Endothelial cell of umbilical vein (primary cell): ENCODE measurements at places on chromosomes 3 and 15. TPM values are rescaled to one million over a fixed set of nuclear protein-coding genes. Genes with fewer than 3 reads are reported as not detected.

DNA sequence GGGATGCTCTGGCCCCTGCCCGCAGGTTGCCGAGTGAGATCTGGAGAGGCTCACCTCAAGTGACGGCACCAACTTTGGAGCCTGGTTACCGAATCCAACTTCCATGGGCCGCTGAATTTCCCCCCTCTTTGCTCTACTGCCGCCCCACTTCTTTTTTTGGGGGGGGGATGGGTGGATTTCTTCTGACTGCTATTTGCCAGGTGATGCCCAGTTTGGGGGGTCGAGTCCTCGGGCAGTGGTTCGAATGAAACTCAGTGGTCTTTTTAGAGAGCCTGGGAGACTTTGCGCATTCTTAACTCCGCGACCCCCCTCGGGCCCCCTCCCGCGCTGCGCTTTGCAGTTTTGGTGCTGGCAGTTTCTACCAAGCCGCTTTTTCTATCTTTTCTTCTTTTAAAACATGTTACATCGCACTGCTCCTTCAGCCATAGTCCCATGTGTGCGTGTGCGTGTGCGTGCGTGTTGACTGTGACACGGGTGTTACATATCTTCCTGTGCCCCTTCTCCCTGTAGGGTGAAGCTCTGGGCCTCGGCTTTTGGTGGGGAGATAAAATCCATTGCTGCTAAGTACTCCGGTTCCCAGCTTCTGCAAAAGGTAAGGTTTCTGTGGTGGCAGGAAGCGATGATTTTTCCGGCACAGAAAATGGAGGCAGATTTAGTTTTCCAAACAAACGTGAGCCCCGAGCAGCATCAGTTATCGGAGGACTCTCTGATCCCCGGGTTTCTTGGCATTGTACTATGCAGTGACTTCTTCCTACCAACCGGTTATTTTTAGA is 837 bp downstream of the CACNA2D3 start:
- no peak overlapping the region for H3K27ac ChIP-seq
- no peak for DNase-seq
- no peaks in the 10 kb centered on the region for H3K36me3 ChIP-seq
- no peaks in the 10 kb centered on the region for H3K4me1 ChIP-seq

DNA sequence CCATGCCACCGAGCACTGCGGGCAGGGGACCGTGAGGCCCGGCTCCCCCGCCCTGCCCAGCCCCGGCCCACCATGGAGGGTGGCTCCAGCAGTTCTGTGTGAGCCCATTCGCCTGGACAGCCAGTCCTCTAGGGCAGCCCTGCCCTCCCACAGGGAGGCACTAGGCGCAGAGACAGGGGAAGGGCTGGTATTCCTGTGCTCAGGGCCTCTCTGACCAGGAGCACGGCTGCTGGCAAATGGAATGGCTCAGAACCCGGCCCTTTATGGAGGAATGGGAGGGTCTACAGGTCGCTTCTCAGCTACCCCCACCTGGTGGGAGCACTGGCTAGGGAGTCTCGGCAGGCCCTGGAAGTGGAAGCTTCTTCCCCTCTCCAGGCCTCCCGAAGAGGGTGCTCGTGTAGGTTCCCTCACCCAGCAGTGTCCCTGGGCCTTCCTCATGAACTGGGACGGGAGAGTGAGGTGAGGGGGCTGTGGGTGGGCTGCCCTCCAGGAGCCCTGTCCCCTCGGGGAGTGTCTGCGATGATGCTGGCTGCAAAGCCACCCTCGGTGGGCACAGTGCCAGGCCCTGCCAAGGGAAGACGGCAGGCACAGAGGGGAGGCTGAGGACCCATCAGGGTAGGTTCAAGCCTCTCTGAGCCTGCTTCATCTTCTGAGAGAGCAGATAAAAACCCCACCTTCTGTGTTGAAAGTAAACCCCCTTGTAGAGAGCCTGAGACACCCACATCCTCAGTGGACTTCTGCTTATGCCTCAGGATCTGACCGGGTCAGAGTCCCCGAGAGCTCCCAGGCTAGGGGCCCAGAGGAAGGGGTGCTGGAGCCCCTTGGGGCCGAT is 1.5 kb downstream of the MELTF start:
- H3K27me3 ChIP-seq = peaks cover 6% of the 10 kb centered on the region
- H3K27ac ChIP-seq = no peak overlapping the region
- H3K4me3 ChIP-seq = no peak overlapping the region
- DNase-seq = no peak
- H3K36me3 ChIP-seq = no peaks in the 10 kb centered on the region

GRCh38 chr15:81032355-81032754 is 31.6 kb downstream of the TLNRD1 start:
- peaks cover 27% of the 10 kb centered on the region for H3K4me1 ChIP-seq
- no peak for DNase-seq
- no peak overlapping the region for H3K27ac ChIP-seq
- no peak overlapping the region for H3K4me3 ChIP-seq
- H3K27me3 ChIP-seq = no peaks in the 10 kb centered on the region

- no peaks in the 10 kb centered on the region for H3K4me1 ChIP-seq
- H3K27ac ChIP-seq = no peak overlapping the region
- no peaks in the 10 kb centered on the region for H3K36me3 ChIP-seq
Measured at GRCh38 chr3:67947808-67948508, 293.5 kb upstream of the SUCLG2 start.

DNA sequence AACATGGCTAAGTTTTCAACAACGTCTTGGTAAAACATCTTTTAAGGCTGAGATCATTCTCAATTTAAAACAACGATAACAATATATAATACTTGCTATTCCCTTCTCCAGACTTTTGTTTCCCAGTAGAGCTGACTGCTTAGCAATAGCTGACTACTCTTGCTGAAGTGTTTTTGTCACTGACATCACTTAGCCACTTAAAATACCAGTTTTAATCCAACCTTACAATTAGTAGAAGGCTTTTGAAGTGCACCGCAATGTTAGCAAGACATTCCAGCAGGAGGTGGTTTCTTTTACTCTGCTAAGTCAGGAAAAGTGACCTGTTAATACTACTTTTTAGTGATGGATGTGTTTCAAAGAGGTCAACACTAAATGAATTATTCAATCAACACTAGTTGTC is 28.7 kb upstream of the GBE1 start:
- DNase-seq = no peak
- no peak overlapping the region for H3K4me3 ChIP-seq
- no peak overlapping the region for H3K27ac ChIP-seq
- no peaks in the 10 kb centered on the region for H3K36me3 ChIP-seq

- no peak overlapping the region for H3K4me3 ChIP-seq
- DNase-seq = no peak
- no peaks in the 10 kb centered on the region for H3K36me3 ChIP-seq
- no peaks in the 10 kb centered on the region for H3K27me3 ChIP-seq
Measured at GRCh38 chr3:166085164-166085856, 248.1 kb upstream of the BCHE start.

GRCh38 chr3:12662593-12663400 is 1.1 kb downstream of the RAF1 start:
- H3K4me3 ChIP-seq = peak overlapping the region; percentile 84
- no peaks in the 10 kb centered on the region for H3K36me3 ChIP-seq
- DNase-seq = peak; percentile 58
- no peaks in the 10 kb centered on the region for H3K27me3 ChIP-seq
- H3K4me1 ChIP-seq = peaks cover 13% of the 10 kb centered on the region

DNA sequence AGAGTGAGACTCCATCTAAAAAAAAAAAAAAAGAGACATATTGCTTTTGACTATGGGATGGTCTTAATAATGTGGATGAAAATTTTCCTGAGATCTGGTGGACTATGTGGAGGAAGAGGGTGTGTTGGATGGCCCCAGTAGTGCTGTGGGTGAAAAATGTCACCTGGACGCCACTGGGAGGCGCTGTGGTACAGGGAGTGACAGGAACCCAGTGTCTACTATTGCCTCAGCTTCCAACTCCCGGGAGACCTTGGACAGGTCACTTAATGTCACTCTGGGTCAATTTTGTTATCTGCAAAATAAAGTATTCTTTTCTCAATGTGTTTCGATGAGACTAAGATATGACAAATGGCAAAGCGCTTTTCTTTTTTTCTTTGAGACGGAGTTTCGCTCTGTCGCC is 27.7 kb upstream of the DCP1A start:
- DNase-seq = peak; percentile 55
- no peak overlapping the region for H3K27ac ChIP-seq
- no peak overlapping the region for H3K4me3 ChIP-seq
- H3K36me3 ChIP-seq = no peaks in the 10 kb centered on the region
- H3K4me1 ChIP-seq = no peaks in the 10 kb centered on the region

- peaks cover 64% of the 10 kb centered on the region for H3K27me3 ChIP-seq
- DNase-seq = no peak
- no peak overlapping the region for H3K4me3 ChIP-seq
Measured at GRCh38 chr15:51262463-51262862, 75.9 kb downstream of the CYP19A1 start.

GRCh38 chr15:58475573-58476524 is 44.1 kb downstream of the LIPC start:
- H3K36me3 ChIP-seq = no peaks in the 10 kb centered on the region
- H3K4me3 ChIP-seq = no peak overlapping the region
- peaks cover 30% of the 10 kb centered on the region for H3K4me1 ChIP-seq
- no peaks in the 10 kb centered on the region for H3K27me3 ChIP-seq
- DNase-seq = peak; percentile 91

DNA sequence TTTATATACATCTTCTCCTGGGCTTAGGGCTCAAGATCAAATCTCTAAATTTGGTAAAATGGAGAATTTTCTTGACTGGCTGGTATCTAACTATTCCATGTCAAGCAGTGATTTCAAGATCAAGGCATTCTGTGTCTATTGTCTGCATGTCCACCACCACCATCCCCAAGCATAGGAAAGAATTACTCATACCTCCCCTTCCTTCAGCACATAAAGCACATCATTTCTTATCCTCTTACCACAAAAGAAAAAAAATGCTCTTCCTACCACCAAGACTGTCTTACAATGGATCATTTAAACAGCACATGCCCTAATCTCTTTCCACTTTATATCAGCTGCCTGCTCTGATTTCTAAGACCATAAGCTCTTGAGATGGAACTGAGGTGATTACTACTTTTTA is 470.5 kb upstream of the THBS1 start:
- peaks cover 14% of the 10 kb centered on the region for H3K4me1 ChIP-seq
- peak overlapping the region; percentile 81 for H3K27ac ChIP-seq
- DNase-seq = peak; percentile 91
- H3K4me3 ChIP-seq = no peak overlapping the region

- H3K27ac ChIP-seq = no peak overlapping the region
- H3K4me3 ChIP-seq = no peak overlapping the region
Measured at GRCh38 chr15:64263567-64263966, 92.4 kb downstream of the CSNK1G1 start.

- no peak for DNase-seq
- no peak overlapping the region for H3K27ac ChIP-seq
- no peaks in the 10 kb centered on the region for H3K27me3 ChIP-seq
- H3K4me1 ChIP-seq = no peaks in the 10 kb centered on the region
- H3K36me3 ChIP-seq = no peaks in the 10 kb centered on the region
- no peak overlapping the region for H3K4me3 ChIP-seq
Measured at GRCh38 chr3:127491909-127492308, 98.6 kb downstream of the TPRA1 start.

GRCh38 chr3:115852278-115852677 is 229.0 kb downstream of the GAP43 start:
- H3K4me1 ChIP-seq = no peaks in the 10 kb centered on the region
- H3K27me3 ChIP-seq = no peaks in the 10 kb centered on the region
- no peak overlapping the region for H3K27ac ChIP-seq
- no peaks in the 10 kb centered on the region for H3K36me3 ChIP-seq
- no peak for DNase-seq

- H3K4me3 ChIP-seq = no peak overlapping the region
- no peak for DNase-seq
- H3K27me3 ChIP-seq = peaks cover 2% of the 10 kb centered on the region
- no peak overlapping the region for H3K27ac ChIP-seq
- no peaks in the 10 kb centered on the region for H3K4me1 ChIP-seq
Measured at GRCh38 chr15:92666780-92667179, 11.2 kb upstream of the FAM174B start.

DNA sequence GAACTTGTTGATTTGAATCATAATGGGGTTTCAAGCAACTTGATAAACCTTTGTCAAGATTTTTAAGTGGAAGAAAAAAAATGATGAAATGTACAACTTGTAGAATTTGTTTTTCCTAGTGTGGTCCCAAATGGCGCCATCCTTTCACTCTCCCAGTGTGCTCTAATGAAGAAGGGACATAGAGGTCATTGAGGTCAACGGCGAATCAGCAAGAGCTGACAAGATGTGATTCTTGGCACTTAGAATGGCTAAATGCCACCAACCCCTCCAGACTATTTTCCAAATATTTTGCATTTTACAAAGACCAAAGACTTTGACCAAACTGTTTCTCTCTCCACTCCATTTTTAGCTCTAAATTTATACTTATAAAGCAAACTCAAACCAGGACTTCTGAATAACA is 320.2 kb upstream of the MME start:
- no peaks in the 10 kb centered on the region for H3K27me3 ChIP-seq
- H3K4me1 ChIP-seq = no peaks in the 10 kb centered on the region
- H3K4me3 ChIP-seq = no peak overlapping the region
- no peaks in the 10 kb centered on the region for H3K36me3 ChIP-seq

DNA sequence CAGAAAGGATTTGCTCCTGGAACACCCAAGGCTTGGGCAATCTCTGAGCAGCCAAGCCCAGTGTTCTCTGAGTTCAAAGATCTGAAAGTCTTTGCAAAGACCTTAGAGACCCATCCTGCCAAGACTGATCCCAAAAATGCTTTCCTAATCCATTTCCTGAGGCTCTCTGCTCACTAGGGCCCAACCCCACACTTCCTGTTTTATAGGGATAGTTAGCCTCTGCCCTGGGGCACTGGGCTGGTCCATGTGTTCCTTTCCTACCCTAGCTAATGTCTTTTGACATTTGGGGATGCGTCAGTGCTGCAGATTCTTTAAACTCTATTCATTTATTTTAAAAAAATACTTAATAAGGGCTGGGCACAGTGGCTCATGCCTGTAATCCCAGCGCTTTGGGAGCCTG is 372.7 kb downstream of the ROBO2 start:
- H3K27me3 ChIP-seq = no peaks in the 10 kb centered on the region
- no peaks in the 10 kb centered on the region for H3K4me1 ChIP-seq
- no peak for DNase-seq
- H3K36me3 ChIP-seq = no peaks in the 10 kb centered on the region
- no peak overlapping the region for H3K27ac ChIP-seq

- H3K4me1 ChIP-seq = no peaks in the 10 kb centered on the region
- no peak overlapping the region for H3K27ac ChIP-seq
- H3K36me3 ChIP-seq = no peaks in the 10 kb centered on the region
- H3K27me3 ChIP-seq = no peaks in the 10 kb centered on the region
Measured at GRCh38 chr3:130457671-130458070, 59.3 kb upstream of the COL6A6 start.

- H3K4me1 ChIP-seq = peaks cover 19% of the 10 kb centered on the region
- H3K27me3 ChIP-seq = no peaks in the 10 kb centered on the region
- peak overlapping the region; percentile 21 for H3K27ac ChIP-seq
- DNase-seq = peak; percentile 43
- no peaks in the 10 kb centered on the region for H3K36me3 ChIP-seq
Measured at GRCh38 chr3:194556086-194557056, 69.6 kb upstream of the ATP13A3 start.

The LRRN1 gene
- total RNA-seq = not detected in 2 replicates

The MESP1 gene
- 1.0 and 1.7 TPM in 2 replicates for total RNA-seq

The CCR1 gene
- total RNA-seq = not detected in 2 replicates

The AGBL1 gene
- not detected in 2 replicates for total RNA-seq

The LRRIQ4 gene
- total RNA-seq = not detected in 2 replicates

The ADGRG7 gene
- total RNA-seq = not detected in 2 replicates

The MOBP gene
- total RNA-seq = 0.44 and 2.0 TPM in 2 replicates

The KBTBD8 gene
- 1.1 and 3.2 TPM in 2 replicates for total RNA-seq

The ZBTB20 gene
- total RNA-seq = 18.6 and 20.5 TPM in 2 replicates

The ARHGAP31 gene
- 64.8 and 65.8 TPM in 2 replicates for total RNA-seq

The TRH gene
- total RNA-seq = not detected in 2 replicates
